Memory B cell (primary cell): ENCODE measurements at places on chromosomes 3 and 15.

DNA sequence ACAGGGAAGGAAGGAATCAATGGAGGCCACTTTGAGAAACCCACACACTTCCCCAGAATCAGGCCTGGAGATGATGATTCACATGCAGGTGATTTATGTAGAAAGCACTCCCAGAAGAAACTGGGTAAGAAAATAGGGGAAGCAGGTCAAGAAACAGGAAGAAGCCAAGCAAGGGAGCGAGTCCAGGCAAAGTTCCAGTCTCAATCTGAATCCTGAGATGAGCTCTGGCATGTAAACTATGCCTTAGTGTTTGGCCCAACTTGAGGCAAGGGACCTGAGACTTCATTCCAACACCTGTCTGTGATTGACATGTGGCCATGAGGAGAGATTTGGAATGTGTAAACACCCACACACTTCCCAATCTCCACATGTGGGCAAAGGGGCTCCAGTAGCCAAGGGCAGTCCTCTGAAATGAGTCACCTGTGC is 61.6 kb upstream of the CTNNB1 start:
- DNase-seq = no peak

- no peak for DNase-seq
Observed at GRCh38 chr15:95659656-95660055, 670.8 kb upstream of the NR2F2 start.

DNA sequence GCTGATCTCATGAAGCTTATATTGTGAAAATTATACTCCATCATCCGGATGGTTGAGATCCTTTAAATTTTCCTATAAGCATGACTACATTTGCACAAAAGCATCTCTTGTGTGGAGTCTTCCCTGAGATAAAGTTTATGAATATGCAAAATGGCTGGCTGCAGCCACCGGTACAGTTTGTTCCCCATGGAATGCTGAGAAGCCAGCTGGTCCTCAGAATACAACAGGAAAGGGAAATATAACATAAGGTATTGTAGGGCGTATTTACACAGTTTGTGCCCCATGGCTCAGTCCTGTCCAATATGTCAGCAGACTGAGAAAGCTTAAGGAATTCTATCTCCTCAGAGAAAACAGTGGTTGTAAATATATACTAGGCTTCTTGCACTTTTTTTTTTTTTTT is 468.6 kb downstream of the CNTN6 start:
- DNase-seq = no peak

DNA sequence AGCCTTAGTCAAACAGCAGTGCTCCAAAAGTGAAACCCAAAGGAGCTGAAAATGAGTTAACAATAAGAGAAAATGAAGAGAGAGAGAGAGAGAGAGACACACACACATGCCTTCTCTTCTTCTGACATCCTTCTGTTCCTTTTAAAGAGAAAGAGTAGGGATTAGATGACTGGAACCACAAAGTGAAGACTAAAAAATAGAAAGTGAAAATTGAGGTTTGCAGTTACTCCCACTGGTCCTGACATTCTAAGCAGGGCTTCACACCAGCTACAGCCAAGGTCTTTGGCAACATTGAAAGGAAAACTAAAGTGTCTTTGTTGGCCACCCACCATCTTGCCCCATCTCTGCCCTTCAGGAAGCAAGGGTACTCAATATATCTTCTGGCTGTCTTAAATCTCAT is 59.2 kb downstream of the USP50 start:
- no peak for DNase-seq
